ENCODE measurements at places on chromosomes 2 and 18.

DNA sequence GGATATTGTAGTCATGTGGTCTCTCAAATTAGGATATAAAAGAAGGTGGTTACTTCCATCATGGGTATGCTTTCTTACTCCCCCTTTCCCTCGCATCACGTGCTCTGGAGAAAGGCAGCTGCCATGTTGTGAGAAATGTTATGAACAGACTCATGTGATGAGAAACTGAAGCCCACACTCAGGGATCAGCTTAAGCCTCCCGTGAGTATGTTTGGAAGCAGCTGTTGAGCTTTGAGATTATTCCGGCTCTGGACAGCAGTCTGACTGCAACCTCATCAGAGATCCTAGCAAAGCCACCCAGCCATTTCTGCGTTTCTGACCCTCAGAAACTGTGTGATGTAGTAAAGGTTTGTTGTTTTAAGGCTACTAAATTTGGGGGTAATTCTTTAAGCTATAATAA lies 700.1 kb downstream of the ADCYAP1 start:
- no peak for DNase-seq

GRCh38 chr18:42513441-42513840 lies 558.4 kb downstream of the PIK3C3 start:
- no peak for DNase-seq

DNA sequence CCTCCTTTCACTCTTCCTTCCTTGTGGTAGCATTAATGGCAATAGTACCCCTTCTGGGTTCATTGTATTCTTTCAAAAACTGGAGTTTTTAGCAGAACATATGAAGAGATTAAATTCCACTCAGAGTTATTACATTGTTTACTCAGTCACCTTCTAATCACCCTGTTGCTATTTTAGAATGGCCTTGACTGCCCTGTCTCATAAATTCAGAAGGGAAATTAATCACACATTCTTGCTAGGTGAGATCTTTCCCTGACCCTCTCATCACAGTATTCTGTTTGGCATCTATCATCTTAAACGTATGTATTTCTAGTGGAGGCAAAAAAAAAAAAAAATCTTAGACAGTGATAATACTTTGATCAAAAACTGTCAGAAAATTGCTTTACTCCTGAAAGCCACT lies 760.4 kb downstream of the ADCYAP1 start:
- DNase-seq: no peak

DNA sequence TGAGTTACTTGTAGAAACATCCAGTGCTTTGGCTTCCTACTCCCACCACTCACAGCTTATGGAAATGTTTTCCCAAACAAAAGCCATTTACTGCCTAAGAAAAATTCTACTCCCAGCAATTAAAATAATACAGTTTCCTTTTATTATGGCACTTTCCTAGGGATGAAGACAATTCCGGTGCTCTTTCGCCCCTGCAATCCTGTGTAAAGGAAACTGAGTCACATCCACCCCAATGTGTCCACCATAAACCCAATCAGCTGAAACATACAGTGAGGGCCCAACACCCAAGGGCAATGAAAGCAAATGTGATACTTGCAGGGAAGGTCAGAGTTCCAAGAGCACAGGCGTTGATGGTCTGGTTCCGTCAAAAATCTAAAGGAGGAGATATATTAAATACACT lies 62.0 kb upstream of the ST3GAL5 start:
- DNase-seq: no peak

Data from stimulated activated CD4-positive, alpha-beta T cell treated with anti-CD3 and anti-CD28 coated beads, TNF-alpha, amount 100 ng/mL, for 1 hour (primary cell).